ENCODE measurements at places on chromosomes 13 and 19.

DNA sequence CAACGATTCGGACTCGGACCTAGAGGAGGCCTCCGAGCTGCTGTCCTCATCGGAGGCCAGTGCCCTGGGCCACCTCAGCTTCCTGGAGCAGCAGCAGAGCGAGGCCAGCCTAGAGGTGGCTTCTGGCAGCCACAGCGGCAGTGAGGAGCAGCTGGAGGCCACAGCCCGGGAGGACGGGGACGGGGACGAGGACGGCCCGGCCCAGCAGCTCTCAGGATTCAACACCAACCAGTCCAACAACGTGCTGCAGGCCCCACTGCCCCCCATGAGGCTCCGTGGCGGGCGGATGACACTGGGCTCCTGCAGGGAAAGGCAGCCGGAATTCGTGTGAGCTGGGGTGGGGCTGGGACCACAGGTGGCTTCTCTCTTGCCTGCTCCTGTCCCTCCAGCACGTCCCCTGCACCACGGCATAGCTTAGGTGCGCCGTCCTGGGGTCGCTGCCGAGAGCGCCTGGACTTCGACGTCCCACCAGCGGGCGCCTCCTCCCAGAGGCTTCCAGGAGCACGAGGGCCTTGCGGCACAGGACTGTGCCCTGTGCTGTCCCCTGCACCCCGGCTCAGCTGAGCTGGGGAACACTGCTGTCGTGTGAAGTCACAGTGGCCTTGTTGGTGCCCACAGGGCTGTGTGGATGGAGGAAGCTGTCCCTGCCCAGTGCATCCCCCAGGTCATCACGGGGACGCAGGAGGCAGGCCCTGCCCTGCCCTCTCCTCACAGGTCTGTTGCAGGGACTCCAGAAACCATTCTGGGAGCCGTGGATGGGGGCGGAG is 9.3 kb downstream of the POLR2E start:
- DNase-seq: no peak

GRCh38 chr19:49387936-49388372 is at the start of gene KASH5:
KASH5 (plus strand) TSS chr19:49388249; CDS start chr19:49390884, 2,635 bp downstream.
- DNase-seq: no peak

GRCh38 chr13:99374169-99374991 is 67.2 kb upstream of the GPR183 start:
- DNase-seq: no peak

DNA sequence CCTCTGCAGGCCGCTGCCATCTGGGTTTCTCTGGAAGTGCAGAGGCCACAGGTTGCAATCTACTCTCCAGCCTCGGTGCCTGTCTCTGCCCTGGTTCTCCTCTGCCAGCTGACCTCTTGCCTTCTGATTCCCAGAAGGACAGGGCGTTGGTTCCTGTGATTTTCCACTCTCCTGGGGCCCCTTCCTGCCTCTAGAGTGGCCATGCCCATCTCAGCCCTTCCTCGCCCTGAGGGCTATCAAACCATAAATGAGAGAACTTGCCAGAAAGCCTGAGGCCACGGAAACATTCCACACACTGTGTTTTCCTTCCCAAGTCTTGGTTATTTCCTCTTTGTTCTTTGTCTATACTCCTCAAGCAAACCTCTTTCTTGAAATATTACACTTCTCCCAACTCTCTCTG is 146.2 kb downstream of the SHISA2 start:
- peak; percentile 5 for DNase-seq

- no peak for DNase-seq
Observed at GRCh38 chr13:30608364-30608763, 9.4 kb upstream of the USPL1 start.
